ENCODE measurements at places on chromosomes 4 and X.
A peak's percentile ranks its signal among the peaks of the same experiment; 100 is the strongest.

GRCh38 chr4:118759481-118759880, 74.3 kb downstream of the METTL14 start:
- DNase-seq = no peak

DNA sequence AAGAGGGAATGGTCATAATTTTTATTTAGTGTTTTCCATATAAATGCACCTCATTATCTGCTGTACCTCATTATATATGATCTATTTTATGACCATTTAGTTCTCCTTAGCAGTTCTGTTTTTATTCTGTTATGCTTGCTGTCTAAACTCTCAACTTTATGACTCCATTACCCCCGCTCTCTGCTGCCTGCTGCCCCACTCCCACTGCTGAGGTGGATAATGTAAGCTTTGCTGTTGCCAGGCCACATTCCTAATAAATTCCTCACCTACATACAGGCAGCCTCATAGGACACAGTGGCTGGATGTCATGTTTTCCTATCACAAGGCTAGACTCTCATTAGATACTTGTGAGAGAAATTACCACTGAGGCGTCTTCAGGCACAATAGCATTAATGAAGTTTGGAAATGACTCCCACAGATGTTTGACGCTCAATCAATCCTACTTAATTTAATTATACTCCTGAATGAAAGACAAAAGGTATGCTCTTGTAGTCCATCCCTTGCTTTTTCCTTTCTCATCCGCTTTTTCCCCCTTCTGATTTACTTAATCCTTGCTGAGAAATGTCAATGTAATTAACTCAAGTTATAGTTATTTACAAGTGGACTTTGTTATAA, 497.5 kb upstream of the IGFBP7 start:
- peak; percentile 64 for DNase-seq

- DNase-seq = peak; percentile 72
Observed at GRCh38 chr4:22869235-22869634, 176.5 kb downstream of the GBA3 start.

DNA sequence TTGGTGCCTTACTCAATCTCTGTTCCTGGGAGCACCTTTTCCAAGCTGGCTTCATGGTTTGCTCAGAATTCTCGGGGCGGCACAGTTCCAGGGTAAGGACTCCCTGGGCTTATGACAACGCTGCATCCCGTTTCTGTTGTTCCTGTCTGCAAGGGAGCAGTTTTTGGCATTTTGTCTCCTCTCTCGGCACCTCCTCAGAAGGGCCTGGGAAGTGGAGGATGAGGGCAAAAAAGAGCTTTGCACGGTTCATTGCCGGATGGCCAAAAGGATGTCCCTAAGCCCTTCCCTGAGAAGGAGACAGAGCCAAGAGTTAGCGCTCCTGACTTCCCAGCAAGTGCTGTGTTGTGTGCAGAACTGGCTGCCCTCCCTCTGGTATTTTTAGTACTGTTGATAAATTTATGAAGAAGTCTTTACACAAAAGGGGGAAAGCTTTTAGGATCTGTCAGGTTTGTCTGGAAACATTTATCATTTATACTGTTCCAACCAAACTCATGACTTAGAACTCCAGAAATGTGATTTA, 13.4 kb downstream of the SRD5A3 start:
- DNase-seq = no peak

- DNase-seq = no peak
Observed at GRCh38 chr4:52107336-52107735, 56.2 kb downstream of the SPATA18 start.

DNA sequence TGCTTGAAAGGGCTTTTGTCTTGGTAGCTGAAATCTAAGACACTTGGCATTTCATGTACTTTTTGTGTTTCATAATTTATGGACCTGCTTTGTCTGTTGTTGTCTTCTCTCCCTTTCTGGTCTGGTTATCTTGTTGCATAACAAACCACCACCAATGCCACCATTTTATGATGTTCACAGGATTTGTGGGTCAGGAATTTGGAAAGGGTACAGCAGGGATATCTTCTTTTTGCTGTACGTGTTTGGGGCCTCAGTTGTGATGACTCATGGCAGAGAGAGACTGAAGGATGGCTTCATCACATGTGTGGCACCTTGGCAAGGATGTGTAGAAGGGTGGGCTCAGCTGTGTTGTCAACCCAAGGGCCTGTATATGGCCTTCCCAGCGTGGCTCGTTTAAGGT, 35.2 kb downstream of the KDM6A start:
- no peak for DNase-seq

- no peak for DNase-seq
Observed at GRCh38 chr4:94428884-94429283, 22.9 kb upstream of the PDLIM5 start.

DNA sequence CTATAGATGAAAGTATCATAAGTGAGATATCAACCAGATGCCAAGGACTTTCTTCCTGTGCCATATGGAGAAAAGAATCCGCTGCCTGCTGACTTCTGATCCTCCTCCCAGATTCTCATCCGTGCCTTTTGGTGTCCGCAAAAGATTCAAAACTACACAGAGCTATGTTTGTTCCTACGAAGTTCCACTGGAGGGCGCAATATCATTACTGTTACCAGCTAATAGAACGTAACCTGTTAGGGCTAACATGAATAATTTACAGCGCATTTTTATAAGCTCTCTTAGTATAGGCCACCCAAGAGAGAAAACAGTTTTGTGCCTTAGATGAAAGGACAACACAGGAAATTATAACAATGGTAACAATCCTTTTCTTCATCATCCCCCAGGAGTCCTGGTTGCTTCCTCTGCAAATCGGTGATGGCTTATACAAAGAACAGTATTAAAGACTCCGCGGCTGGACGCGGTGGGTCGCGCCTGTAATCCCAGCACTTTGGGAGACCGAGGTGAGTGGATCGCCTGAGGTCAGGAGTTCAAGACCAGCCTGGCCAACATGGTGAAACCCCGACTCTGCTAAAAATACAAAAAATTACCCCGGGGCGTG, 22.8 kb upstream of the CENPVL3 start:
- DNase-seq = peak; percentile 53

- DNase-seq = peak; percentile 60
Observed at GRCh38 chr4:122700178-122700725, 32.3 kb upstream of the BBS12 start.

GRCh38 chr4:66273110-66273509, 602.8 kb upstream of the EPHA5 start:
- no peak for DNase-seq

DNA sequence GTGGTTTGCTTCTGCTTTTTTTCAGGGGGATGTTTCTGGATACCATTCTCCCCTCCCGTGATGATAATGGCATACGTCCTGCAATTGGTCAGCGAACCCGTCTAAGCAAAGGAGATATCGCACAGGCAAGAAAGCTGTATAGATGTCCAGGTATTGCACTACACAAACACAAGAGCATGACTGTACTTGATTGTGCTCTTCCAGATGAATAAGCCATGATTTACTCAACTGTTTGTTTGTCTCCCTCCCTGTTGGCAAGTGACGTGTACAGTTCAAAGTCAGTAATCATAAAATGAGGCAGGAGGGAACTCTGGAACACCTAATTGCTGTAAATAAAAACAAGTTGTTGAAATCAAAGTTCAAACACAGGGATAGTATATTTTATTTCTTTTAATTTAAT, 141.4 kb downstream of the TLL1 start:
- DNase-seq = no peak

GRCh38 chrX:12076046-12076445, 62.2 kb upstream of the FRMPD4 start:
- no peak for DNase-seq

DNA sequence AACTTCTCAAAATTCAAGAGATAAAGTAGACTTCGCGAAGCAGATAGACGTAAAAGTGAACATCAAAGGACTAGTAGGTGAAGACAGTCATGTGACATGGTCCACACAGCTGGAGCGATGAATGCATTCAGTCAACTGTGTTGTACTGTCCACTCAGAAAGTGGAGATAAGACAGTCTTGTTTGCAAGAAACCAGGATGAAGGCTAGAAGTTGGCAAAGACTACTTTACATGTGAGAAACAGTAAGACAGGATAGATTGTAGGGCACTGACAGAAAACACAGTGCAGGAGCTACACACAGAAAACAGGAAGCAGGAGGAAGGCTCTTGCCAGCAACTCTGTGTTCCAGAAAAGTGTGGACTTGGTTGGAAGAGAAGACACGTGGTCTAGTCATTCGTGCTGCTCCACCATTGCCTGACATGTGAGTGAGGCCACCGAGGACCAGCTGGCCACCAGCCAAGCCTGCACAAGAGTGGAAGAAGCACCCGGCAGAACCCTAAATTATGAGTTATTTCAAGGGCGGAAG, 78.9 kb downstream of the FAT1 start:
- DNase-seq = no peak

GRCh38 chr4:122895336-122895995, 26.9 kb downstream of the NUDT6 start:
- DNase-seq = no peak

DNA sequence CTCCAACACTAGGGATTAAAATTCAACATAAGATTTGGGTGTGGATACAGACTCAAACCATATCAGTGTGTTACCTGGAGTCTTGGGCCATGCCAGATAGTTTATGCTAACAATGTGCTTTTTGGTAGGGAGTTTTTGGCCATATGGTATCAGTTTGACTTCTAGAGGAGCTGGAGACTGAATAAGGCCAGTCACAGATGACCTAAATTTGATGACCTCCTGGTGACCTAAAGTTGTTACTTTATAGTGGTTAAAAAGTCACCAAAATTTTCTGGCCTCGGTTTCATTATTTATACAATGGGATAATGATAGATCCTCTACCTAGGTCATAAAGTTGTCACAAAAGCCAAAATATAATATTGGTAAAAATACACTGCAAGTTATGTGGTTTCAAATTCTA, 877.1 kb downstream of the RAPGEF2 start:
- no peak for DNase-seq

DNA sequence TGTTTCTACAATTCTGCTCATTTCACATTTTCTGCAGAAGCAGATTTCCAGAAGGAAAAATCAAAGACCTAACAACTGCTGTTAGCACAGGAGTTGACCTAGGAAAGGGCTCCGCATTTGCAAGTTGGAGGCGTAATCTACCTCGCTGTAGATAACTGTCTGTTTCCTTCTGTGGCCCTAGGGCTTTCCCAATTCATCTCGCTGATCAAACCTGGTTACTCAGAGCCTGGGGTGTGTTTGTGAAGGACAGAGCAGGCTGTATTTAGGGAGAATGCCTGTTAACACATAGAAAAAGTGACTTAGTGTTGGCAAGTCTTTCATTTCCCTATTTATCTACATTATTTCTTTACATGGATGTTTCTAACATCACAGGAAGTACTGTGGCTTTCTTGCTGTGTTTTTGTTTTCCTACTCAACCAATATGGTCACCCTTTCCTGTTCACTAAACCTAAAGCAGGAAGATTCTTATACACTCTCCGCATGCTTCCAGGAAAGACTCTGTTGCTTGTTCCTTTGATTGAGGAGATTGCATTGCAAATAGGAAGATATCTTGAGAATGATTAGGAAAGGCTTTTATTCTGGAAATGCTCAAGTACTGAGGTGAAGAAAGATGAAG, 40.5 kb downstream of the AGA start:
- DNase-seq = no peak

DNA sequence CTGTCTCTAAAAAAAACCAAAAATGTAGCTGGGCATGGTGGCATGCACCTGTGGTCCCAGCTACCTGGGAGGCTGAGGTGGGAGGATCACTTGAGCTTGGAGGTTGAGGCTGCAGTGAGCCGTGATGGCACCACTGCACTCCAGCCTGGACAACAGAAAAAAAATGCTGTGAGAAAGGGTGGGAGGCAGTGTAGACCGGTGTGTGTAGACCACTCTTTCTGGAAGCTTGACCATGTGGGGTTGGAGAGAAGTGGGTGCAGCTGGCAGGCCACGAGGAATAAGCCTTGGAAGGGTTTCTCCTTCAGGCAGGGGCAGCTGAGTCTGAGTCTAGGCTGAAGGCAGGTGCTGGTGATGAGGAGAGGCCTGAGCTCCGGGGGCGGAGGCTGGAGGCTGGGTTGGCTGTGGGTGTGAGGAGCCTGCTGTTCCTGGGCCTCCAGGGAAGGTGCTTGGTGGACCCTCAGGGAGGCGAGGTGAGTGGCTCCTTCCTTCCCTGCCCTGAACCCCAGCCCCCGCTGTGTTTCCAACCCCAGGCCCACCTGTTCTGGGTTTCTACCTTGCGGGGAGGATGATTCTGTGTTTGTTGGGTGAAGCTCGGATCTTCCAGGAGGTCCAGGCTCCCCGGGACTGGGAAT, 9.3 kb upstream of the TBC1D14 start:
- DNase-seq = no peak

DNA sequence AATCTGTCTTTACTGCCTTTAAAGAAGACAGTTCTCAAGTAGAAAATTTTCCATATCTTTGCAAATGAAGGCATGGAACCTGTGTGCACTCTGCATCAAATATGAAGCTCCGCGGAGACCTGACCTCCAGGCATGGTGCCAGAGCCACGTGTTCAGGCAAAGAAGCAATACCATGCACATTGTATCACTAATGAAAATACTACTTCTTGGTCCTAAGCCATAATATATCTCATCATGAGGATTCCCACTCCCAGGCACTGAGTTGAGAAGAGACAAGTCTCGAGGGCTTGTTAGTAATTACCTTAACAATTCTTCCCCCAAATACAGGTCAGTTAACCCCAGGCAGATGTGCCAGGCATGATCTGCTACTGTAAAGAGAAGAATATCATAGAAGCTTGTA, 56.7 kb downstream of the PCDH19 start:
- DNase-seq = no peak

- DNase-seq = no peak
Observed at GRCh38 chr4:14908635-14909034, 93.6 kb upstream of the CPEB2 start.

DNA sequence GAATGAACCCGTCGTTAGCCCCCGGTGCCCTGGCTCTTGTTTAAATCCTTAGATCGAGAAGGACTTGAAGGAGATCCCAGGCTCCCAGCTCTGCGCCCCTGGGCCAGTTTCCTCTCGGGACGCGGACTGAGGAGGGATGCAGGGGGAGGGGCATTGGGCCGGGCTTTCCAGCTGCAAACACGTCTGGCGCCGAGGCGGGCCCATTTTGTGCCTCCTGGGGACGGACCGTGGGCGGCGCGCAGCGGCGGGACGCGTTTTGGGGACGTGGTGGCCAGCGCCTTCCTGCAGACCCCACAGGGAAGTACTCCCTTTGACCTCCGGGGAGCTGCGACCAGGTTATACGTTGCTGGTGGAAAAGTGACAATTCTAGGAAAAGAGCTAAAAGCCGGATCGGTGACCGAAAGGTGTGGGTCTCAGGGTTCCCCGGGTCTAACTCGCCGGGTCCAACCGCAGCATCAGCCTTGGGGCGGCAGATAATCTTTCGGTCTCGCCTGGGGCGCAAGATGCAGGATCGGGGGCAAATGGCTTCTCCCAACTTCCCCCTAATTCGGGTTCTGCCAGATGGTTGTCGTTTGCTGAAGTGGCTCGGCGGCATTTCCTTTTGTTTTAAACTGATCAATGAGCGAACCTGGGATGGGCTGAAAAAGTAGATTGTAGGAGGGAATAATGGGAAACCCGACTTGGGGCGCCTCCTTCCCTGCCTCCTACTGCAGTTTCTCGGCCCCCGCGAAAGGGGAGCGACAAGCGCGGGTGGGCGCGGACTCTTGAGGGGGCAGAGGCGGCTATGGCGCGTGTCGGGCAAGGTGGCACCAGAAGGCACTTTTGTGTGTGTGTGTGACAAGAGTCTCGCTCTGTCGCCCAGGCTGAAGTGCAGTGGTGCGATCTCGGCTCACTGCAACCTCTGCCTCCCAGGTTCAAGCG, 2.9 kb downstream of the PDGFRA start:
- peak; percentile 76 for DNase-seq

GRCh38 chr4:126298271-126298670, 983.5 kb downstream of the FAT4 start:
- DNase-seq = no peak

- DNase-seq = peak; percentile 85
Observed at GRCh38 chrX:46573331-46573891, at the start of gene CHST7. Gene CHST7, plus strand, starts transcription at chrX:46573765. Its CDS starts 167 bp downstream, at chrX:46573932.

- DNase-seq = no peak
Observed at GRCh38 chrX:155071694-155072280, 479 bp downstream of the BRCC3 start.
